ENCODE measurements at places on chromosomes 1 and 21. TPM values are rescaled to one million over a fixed set of nuclear protein-coding genes. Genes with fewer than 3 reads are reported as not detected.

The ARHGEF10L gene
- 59.1 TPM for total RNA-seq

DNA sequence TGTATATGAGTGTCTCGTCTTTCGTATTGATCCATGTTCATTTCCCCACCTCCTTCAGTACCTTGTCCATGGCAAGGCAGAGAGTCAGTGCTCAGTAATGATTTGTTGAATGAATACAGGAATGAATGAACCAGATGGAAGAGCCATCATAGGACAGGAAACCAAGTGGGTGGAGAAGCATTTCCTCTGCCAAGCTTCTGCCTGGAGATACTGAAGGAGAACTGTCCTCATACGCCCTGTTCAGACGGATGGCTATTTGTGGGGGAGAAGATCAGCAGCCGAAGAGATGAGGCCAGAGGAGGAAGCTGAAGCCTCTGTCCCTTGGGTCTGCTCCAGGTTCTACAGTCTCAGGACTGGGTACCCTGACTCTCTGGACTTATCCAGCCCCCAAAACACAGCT is 5.8 kb downstream of the FAM43B start:
- DNase-seq: no peak

DNA sequence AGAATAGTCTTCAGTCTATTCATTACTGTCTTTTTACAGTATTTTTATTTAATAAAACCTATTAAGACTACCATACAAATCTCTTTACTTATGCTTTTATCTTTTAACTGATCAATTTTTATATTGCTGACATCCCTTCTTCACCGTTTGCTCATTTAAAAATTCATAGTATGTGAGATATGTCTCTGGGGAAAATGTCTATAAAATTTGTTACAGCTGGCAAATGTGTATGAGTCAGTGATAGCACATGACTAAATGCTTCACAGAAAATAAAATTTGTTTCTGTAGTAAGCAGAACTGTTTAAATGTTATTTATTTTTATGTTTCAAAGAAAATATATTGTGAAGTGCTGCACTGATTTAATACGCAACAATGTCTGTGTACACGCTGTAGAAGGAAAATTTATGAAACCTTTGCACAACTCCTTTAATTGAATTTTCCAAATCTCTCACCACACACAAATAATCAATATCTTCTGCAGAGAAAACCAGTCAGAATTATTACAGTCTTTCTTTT is 74.2 kb downstream of the ITGB3BP start:
- DNase-seq: no peak

- DNase-seq: no peak
Measured at GRCh38 chr1:160282807-160283206, 2.1 kb downstream of the PEX19 start.

- DNase-seq: no peak
Measured at GRCh38 chr1:210698661-210699060, 370.0 kb downstream of the HHAT start.

The SHISAL2A gene
- total RNA-seq: not detected

GRCh38 chr1:165851034-165851658 is 23.7 kb downstream of the UCK2 start:
- DNase-seq: no peak

The CFAP107 gene
- total RNA-seq: not detected
